SHP77 treated with DMSO at 0.1 percent for 48 hours (cell line): ENCODE measurements at places on chromosomes 16 and 17.

GRCh38 chr16:21162661-21163151 is 4.2 kb downstream of the LDAF1 start:
- no peak for DNase-seq

DNA sequence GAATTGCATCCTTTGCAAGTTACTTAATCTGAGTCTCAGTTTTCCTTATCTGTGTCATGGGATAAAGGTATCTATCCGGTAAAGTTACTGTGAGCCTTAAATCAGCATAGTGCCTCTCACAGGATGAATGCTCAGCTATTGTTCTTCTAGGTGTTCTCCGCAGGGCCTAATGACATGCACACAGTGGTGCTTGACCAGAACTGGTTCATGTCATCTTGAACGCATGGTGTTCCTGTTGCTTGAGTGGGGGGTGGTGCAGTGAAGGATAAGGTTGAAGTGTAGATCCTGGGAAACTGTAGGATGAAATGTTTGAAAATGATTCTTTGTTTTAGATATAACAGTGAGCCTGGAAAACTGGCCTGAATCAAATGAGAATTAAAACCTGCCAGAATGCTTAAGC is 4.0 kb downstream of the KRT40 start:
- no peak for DNase-seq

DNA sequence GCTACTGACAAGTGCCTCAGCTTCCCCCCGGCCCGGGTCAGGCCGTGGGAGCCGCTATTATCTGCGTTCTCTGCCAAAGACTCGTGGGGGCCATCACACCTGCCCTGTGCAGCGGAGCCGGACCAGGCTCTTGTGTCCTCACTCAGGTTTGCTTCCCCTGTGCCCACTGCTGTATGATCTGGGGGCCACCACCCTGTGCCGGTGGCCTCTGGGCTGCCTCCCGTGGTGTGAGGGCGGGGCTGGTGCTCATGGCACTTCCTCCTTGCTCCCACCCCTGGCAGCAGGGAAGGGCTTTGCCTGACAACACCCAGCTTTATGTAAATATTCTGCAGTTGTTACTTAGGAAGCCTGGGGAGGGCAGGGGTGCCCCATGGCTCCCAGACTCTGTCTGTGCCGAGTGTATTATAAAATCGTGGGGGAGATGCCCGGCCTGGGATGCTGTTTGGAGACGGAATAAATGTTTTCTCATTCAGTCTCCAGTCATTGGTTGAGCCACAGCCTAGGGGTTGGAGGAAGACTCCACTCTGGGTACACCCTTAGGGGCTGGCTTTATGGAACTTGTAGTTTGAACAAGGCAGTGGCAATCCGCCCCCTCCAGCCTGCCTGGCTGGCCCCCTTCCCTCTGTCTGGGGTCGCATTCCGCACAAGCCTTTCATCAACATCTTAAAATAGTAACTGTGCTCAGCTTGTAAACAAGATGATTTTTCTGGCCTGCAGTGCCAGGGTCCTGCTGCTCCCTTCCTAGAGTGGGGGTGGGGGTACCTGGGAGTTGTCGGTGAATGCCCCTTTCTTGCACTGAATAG is 4.1 kb downstream of the SYNGR2 start:
- DNase-seq, result no peak

DNA sequence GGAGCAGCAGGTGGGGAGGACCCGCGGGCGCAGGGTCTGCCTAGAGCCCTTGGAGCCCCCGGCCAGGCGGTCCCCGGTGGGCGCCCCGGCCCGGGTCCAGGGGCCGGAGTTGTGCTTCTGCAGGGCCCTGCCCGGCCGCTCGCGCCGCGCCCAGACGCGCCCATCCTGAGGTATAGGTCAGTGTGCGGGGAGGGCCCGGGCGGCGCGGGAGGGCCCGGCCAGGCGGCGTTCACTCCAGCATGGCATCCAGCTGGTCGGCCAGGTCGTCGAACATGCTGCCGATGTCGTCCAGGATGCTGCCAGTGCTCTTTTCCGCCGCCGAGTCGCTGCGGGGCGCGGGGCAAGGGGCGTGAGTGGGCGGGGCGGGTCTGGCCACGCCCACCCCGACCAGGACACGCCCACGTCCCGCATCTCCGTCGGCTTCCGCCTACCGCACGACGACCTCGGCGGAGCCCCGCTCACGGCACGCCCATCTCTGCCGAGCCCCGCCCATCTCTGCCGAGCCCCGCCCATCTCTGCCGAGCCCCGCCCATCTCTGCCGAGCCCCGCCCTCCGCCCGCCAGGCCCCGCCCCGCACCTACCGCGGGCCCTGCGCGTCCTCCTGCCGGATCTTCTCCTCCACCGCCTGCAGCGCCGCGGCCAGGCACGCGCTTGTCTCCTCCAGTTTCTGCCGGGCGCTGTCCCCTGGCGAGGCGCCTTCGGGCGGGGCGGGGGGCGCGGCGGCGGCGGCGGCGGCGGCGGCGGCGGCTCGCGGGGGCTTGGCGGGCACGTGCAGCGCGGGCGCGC is 17.9 kb downstream of the CASKIN1 start:
- no peak for DNase-seq

DNA sequence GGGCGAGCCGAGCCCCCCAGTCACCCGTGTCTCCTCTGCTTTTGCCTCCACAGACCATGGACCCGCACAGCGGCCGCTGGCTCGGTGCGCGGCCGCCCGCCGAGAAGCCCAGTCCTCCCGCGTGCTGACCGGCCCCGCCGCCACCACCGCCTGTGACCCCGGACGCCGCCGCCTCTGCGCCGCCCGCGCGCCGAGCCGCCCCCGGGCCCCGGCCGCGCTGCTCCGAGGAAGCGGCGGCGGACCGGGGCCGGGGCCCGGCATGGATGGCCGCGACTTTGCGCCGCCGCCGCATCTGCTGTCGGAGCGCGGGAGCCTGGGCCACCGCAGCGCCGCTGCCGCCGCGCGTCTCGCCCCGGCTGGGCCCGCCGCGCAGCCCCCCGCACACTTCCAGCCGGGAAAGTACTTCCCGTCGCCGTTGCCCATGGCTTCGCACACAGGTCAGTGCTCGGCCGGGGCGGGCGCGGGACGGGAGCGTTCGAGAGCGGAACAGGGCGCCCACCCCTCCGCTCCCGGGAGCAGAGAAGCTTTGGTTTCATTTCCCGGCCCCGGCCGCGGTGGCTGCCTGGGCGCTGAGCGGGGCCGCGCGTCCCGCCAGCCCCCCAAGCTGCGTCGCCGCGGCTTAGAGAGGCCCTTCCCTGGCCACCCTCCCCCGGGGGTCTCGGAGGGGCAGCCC is 4.4 kb downstream of the BAHCC1 start:
- DNase-seq, result no peak

DNA sequence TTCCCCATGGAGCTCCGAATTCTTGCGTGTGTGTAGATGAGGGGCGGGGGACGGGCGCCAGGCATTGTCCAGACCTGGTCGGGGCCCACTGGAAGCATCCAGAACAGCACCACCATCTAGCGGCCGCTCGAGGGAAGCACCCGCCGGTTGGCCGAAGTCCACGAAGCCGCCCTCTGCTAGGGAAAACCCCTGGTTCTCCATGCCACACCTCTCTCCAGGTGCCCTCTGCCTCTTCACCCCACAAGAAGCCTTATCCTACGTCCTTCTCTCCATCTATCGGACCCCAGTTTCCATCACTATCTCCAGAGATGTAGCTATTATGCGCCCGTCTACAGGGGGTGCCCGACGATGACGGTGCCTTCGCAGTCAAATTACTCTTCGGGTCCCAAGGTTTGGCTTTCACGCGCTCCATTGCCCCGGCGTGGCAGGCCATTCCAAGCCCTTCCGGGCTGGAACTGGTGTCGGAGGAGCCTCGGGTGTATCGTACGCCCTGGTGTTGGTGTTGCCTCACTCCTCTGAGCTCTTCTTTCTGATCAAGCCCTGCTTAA is 617 bp upstream of the SENP3 start:
- DNase-seq, result peak; percentile 90

- no peak for DNase-seq
These were observed 30.7 kb upstream of the MYO18A start for GRCh38 chr17:29210879-29211278.

DNA sequence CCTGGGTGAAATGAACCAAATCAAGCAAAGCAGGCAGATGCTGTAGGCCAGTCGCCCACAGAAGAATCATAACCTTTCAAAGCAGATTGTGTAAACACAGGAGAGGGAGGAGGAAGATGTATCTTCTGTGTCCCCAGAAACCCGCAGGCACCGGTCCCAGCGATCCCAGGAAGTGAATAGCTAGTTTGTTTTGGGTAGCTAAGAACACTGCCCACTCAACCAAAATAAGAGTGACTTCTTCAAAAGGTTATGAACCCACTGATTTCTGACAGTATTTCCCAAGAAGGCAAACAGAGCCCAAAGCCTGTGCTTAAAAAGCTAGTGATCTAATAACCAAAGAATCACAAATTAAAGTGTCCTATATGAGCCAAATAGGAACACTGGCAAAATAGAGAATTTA is 67.8 kb downstream of the GRIN2A start:
- DNase-seq, result no peak

- no peak for DNase-seq
These were observed 606.0 kb upstream of the RBFOX1 start for GRCh38 chr16:6726621-6727020.

DNA sequence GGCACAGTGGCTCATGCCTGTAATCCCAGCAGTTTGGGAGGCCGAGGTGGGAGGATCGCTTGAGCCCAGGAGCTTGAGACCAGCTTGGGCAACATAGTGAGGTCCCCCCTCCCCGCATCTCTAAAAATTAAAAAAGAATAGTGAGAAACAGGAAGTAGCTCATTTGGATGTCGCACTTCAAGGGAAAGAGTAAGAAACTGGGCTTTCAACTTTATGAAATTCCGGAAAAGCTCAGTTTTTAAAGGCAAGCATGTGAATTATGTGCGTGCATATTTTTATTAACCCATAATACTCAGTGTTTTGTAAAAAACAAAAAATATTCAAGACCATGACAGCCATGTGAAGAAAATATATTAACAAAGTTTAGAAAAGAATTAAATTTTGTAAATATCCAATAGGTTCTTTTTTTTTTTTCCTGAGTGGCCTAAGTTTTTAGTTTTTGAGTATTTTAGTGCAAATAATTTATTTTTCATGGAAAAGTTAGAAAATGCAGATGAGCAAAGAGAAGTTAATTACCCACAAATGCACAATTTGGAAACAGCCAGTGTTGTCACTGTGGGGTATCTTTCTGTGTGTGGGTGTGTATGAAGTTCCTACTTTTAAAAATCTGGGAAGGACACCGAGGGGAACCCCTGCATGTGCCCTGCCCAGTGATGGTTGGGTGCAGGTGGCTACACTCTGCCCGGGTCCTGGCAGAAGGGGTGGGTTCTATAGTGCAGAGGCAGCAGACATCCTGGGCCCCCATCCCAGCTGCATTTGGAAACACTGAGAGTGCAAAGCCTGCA is 40.0 kb downstream of the CIBAR2 start:
- no peak for DNase-seq

DNA sequence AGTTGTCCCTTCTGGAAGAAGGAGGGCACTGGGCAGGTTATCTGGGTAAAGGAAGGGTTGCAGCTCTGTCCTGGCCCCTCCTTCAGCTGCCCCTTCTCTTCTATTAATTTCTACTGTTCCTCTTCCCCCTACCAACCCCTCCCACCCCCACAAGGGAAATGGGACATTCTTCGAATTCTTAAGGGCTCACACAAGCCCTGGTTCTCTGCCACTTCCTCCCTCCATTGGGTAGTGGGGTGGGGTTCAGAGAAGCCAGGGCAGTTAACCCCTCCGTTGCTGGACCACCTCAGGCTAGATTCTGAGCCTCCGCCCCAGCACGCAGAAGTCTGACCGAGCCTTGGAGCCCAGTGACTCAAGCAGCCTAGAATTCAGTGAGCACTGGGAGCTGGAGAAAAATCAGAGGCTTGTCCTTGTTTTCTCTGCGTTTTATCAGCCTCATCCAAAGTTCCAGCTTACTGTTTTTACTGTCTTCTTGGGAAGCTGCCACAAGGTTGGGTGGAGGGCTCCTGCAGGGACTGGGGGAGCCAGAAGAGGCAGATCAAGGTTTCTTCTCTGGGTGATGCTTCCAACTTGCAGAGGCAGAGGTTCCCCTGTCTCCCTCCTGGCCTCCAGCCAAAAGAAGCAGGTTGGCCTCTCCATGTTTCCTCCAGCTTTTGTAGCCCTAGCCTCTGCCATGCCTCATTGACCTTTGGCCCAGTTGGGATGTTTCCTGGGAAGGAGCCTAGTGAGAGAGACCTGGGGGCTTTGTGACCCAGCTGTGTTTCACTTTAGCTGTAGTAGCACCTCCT is 10.2 kb downstream of the LASP1 start:
- DNase-seq, result no peak

DNA sequence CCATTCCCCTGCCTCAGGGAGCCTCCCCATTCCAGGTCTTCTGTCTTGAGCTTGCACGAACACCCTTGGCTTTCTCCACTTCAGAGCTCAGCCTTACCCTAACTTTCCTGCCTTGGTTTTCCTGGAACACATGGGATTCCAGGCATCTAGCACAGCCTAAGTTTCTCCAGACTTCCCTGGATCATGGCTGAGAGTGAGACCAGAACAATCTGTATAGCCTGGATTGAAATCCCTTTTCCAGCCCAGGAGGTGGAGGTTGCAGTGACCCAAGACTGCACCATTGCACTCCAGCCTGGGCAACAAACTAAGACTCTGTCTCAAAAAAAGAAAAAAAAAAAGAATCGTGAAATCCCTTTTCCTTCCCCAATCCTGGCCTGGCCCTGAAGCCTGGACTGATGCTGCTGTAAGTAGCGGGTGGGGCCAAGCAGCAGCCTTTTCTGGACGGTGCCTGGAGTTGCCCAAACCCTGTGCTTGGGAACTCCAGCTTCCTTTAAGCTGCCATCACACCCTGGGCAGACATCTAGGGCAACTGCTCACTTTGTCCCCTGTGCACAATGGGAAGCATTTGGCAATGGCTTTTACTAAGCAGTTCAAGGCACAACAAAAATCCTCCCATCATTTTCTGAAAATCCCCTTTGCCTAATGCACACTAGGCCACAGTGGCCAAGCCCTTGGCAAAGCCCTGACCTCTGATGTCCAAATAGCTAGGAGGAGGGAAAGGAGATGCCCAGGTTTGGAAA is 12.0 kb upstream of the SLC16A5 start:
- DNase-seq, result no peak

GRCh38 chr17:17467016-17467415 is 9.8 kb upstream of the MED9 start:
- DNase-seq, result no peak

GRCh38 chr16:68420366-68420942 is 27.9 kb downstream of the SMPD3 start:
- DNase-seq, result no peak

DNA sequence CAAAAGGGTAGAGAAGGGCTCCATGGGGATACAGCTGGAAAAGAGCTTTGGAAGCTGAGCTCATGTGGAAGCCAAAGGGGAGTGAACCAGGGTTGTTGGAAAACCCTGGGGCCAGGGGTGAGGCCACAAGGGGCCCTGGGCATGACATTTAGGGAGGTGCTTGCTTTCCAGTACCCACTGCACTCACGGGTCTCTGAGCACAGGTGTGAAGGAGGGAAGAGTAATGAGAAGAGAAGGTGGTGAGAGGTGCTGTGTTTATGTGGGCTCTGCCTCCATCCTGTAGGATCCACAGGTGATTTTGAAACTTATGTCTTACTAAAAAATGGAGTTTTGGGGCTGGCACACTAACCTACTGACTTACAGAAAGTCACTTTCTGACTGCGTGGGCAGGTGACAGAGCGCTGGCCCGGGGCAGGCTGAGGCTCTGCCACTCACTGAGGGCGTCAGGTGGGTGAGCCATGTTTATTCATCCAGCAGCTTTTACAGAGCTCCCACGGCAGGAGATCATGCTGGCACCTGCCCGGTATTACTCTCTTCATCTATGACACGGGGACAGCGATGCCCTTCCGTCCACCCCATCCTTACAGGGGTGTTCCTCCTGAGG is 18.9 kb downstream of the KSR1 start:
- DNase-seq, result no peak

GRCh38 chr17:18139949-18140348 is 31.4 kb downstream of the MYO15A start:
- no peak for DNase-seq

- DNase-seq, result no peak
These were observed 17.1 kb upstream of the CDH1 start for GRCh38 chr16:68719993-68720489.
